ENCODE measurements at places on chromosomes 7 and 10.

GRCh38 chr7:88111140-88111743, 108.6 kb downstream of the SRI start:
- peak; percentile 23 for DNase-seq

- no peak for DNase-seq
These were observed 134.9 kb downstream of the RAMP3 start for GRCh38 chr7:45292481-45292880.

DNA sequence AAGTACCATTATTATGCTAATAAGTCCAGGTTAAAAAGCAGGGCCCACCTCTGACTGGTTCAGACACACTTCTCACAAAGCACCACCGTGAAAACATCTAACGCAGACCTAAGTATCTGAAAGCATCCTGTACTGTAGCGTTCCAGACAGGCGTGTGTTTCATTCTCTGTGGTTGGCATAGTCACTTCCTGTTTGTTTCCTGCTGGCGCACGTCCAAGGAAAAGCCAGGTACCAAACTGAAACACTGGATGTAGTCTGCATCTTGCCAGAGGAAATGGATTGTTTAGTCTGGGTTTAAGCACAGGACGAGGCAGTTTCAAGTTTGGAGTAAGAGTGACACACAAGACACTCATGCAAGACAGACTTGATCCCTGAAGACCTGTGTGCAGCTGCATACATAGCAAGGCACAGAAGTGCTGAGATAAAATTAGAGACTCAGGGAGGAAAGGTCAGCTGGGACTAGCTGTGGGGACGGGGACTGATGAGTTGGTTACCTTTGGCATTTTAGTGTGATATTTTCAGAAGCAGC, 23.3 kb downstream of the BPGM start:
- DNase-seq = no peak

GRCh38 chr7:142174441-142174840, 62.9 kb downstream of the MGAM2 start:
- no peak for DNase-seq

DNA sequence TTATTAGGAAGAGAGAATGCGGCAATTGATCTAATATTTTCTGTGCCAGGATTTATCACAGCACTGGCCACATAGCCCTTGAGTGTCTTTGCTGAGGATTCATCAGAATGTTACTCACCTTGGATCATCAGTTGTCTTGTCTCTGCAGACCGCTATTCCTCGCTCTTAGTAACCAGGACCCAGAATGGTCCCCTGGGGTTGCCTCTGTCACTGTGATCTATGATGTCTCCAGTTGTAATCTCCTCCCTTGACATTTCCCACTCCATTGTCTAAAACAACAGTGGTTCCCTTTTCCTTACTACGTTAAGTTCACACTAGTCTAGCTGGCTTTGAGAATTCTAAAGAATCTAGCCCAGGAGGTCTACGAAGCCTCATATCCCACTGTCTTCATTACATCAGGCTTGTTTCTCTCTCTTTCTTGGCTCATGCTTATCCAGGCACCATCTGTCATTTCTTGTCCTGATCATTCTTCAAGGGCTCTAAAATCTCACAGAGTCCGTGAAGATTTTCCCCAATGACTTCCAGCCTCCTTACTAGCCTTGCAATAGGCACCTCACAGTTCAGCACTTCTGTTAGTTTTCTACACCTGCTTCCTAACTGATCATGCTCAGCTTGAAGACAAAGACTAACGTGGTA, 125.8 kb downstream of the CUBN start:
- no peak for DNase-seq

GRCh38 chr7:7607010-7607409, 33.5 kb upstream of the UMAD1 start:
- no peak for DNase-seq

DNA sequence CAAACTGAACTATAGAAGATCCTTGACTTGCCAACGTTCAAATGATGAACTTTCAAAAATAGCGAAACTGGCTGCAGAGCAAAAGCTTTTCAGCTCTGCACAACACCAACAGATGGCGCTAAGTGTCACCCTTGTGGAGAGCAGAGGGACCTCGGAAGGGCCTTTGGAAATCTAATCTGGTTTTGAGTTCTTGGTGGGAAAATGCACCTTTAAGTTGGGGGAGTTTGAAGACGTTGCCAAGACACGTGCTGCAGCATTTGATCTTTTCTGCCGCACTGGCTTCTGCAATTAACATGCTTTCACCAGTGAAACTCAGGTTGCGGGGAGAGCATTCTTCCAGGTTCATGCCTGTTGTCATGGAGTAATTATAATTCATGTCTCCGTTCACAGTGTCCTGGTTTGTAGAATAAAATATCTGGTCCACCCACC, 26.3 kb upstream of the WDR11 start:
- DNase-seq = peak; percentile 39

DNA sequence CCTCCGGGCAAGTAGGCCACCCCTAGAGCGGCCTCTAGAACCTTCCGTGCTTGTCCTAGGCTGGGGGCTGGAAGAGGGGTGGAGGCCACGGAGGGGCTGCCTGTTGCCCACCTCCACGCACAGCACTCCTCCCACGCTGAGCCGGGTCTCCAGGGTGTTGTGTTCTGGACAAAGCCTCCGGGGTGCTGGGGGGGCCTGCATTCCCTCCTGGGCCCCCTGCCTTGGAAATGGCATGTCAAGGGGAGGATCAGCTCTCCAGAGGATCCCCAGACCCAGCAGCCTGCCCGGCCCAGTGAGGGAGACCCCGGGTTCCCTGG, 8.1 kb upstream of the TTYH3 start:
- no peak for DNase-seq

- no peak for DNase-seq
These were observed 79.8 kb upstream of the PTN start for GRCh38 chr7:137423321-137423720.

- DNase-seq = no peak
These were observed 686.9 kb downstream of the NXPH1 start for GRCh38 chr7:9120331-9120730.
